ENCODE measurements at places on chromosomes 7 and 10.

DNA sequence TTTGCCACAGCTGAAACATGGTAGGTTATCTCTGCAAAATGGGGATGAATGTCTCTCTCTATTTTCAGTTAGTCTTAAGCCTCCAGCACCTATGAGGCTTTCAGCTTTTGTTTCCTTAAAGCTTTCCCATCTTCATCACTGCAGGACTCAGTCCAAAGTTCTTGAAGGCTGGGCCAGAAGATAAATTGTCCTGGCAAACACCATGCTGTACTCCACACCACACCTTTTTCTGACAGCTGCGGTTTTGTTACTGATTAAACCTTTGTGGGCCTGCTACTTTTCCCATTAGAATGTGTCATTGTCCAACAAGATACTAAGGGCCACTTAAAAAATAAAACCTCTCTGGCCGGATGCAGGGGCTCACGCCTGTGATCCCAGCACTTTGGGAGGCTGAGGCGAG is 87.2 kb upstream of the A1CF start:
- no peak for DNase-seq

DNA sequence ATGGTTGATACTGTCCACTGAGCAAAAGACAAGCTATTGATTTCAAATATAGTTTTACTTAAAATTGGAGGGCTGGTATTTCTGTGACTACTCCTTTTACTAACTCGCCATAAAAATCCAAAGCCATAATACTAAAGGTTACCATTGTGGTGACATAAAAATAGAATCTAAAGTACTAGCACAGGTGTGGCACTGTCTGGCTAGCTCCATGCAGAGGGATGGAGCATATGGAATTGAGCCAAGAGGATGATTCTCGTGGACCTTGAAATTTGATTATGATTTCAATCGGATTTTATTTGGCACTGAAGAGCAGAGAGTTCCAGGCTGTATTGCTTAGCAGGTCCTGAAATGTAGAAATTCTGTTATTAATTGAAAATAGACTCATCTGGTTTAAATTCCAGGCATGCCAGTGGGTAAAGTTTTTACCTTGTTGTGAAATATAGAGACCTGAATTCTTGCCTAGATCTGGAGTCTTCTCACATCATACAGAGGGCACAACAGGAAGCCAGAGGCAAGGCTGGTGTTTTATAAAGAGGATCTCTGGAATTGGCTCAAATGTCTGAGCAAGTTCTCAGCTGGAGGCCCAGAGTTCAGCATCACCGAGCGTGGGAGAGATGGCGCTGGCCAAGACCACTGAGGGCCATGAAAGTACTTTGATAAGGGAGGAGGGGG is 29.9 kb upstream of the DLD start:
- no peak for DNase-seq

GRCh38 chr7:36620166-36620708 is 104.1 kb downstream of the AOAH start:
- DNase-seq, result no peak

- DNase-seq, result no peak
These were observed 66.3 kb downstream of the SND1 start for GRCh38 chr7:127718340-127718679.

DNA sequence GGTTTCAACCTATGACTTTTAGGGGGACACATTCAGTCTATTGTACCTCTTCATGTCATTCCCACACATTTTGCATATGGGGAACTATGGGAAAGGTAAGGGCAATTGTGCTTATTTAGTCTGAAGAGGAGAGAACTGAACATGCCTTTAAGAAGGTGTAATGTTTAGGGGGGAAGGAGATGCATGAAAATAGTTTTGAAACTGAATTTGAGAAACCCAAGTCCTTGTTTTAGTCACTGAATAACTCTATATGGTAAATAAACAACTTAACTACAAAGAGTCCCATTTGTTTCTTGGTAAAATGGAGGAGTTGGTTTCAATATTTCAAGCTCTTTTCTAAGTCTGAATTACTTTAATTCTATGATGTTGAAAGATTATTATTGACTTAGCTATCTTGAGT is 166.1 kb downstream of the DNAJB9 start:
- DNase-seq, result no peak

GRCh38 chr7:35704261-35704660 is 9.3 kb upstream of the HERPUD2 start:
- DNase-seq, result no peak

Data from CD4-positive, alpha-beta T cell treated with Interleukin-4 for 1 hour (primary cell).